Coronary artery (tissue), 2 donors: ENCODE measurements at places on chromosomes 5 and 9.

GRCh38 chr5:156624686-156625085 lies 225.4 kb upstream of the PPP1R2B start:
- DNase-seq, result no peak

- DNase-seq, result no peak
Measured at GRCh38 chr5:11903121-11903613, 1.1 kb downstream of the CTNND2 start.

DNA sequence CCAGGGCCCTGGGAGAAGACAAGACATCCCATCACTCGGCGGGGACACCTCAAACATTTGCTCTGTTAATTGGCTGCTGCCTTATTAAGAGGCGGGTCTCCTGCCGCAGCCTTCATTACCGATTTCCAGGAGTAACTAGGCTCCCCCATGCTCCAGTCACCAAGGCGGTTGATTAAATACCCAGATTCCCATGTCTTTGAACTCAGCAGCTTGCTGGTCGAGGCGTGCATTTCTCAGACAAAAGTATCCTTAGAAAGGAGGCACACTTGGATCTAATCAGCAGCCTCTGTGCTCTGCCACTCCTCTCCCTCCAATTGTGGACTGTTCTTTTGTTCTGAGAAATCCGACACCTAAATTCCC lies 228.8 kb downstream of the FSTL4 start:
- DNase-seq, result peak; percentile 47

GRCh38 chr9:23830929-23831730 lies 5.1 kb upstream of the ELAVL2 start:
- DNase-seq, result no peak

- DNase-seq, result no peak
Measured at GRCh38 chr9:17613758-17614157, 34.9 kb downstream of the SH3GL2 start.

DNA sequence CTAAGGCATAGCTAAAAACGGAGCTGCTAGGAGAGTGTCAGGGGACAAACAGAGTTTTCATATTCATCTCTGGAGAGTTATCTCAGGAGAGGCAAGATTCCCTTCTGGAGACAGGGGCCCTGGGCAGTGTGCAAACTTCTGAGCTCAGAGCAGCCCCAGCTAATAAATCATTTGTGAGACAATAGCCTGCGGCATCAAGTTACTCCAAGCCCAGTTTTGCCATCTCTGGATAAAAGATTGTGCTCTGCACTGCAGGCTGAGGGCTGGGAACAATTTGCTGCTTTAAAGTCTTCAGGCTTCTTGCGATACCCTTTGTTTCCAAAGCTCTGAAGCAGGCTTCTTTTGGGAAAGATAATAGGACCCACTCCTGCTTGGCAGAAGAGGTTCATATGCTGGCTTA lies 164.3 kb upstream of the BRINP1 start:
- no peak for DNase-seq

DNA sequence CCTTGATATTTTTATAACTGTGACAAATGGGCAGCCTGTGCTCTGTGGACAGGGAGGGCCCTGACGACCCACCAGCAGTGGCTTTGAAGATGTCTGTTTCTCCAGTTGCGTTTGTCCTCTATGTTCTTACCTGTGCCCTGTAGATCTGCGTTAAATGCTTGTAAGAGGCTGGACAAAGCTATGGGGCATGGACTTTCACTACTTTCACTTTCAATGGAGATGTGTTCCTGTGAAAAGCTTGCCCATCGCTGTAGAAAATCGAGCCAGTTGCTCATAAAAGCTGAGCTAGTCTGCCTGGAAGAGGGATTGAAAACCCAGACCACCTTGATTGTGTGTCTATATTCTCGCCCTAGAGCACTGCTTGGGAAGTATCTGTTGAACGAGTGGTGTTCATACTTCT lies 74.1 kb downstream of the PSAT1 start:
- DNase-seq, result no peak

GRCh38 chr5:14209222-14209822 lies 66.2 kb downstream of the TRIO start:
- DNase-seq, result no peak

GRCh38 chr5:135944967-135945560 lies 9.7 kb downstream of the LECT2 start:
- DNase-seq, result no peak

DNA sequence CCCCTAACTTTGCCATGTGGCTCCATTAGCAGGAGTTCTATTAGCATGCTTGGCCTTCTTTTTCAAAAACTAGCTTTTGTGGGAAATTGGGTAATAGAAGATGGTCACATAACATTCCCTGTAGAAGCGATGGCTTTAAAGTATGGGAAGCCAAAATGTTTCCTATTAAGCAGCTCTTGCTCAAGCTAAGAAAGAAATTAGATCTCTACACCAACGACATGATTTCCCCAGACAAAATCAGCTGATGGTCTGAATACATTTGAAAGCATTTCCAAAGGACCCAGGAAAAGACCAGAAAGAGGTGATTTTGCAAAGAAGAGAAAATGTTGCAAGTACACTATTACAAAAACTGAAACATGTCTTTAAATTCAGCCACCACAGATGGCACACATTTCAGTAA lies 4.8 kb upstream of the NFIL3 start:
- no peak for DNase-seq

GRCh38 chr9:86042199-86042978 lies 57.0 kb downstream of the GOLM1 start:
- no peak for DNase-seq

DNA sequence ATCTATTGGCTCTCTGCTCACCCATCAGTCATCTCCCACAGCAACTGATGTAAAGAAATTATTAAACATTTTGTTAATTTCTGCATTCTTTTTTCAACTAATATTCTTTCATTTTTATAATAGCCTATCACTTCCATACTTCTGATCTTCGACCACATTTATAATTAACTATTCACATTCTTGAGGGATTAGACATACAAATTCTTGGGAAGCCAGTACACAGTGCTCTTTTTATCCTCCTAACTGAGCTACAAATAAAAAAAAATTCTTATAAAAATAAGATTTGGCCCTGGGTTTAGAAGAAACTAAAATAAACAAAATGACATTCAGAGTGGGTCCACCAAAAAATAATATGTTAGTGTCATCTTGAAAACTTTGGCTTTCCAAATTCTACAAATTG lies 103.7 kb upstream of the ITGA1 start:
- DNase-seq, result no peak

DNA sequence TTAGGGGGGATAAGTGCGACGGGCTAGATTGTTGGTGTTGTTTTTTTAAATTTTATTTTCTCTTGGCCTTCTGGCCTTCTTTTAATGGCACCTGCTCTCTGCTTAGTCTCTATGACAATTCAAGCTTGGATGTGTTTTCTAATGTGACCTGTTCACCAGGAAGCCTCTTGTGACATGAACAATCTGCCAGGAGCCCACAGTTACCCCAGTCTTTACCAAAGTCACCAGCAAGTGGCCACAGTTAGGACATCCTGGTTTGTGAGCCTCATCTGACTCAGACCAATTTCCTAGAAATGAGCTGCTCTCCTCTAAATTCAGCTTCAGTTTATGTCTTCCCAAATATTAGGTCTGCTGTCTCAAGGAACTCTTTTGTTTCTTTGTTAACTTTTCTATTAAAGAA lies 135.8 kb downstream of the TLE4 start:
- no peak for DNase-seq

DNA sequence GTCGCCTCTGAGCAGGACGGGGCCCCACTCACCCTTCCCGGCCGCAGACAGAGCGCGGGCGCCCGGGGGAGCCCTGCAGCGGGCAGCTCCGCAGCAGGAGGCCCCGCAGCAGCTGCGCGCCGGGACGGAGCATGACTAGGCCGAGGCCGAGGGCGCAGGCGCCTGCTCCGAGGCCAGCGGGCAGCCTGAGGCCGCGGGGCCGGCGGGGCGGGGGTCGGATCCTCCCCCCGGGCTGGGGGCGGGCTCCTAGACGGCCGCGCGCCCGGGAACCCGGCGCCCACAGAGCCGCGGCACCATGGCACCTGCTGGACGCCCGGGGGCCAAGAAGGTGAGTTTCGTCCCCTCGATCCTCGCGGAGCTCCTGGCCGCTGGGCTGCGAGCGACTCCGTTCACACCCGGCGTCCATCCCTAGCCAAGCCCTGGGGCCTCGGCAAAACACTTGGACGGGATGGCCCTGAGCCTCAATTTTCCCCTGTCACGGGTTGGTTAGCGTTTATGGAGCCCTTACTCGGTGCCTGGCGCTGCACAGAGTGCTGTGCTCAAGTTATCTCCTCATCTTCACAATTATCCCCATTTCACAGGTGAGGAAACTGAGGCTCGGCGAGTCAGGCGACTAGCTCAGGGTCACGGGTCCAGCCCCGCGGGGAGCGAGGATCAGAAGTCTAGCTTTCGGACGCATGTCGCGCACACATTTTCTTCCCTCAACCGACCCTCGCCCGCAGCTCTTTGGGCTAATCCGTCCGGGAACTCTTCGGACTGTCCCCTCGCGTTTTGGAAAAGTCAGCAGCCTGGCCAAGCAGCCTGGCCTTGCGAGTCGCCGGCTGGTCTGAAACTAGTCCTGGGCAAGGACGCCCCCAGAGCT lies at the start of the genes BHMT2 and DMGDH:
TSS of gene BHMT2 (plus strand) at position 280 of the 862 bp plus-strand sequence. CDS start at position 296, 16 bp downstream.
TSS of gene DMGDH (minus strand) at position 187 of the 862 bp plus-strand sequence. CDS start at position 133, 54 bp downstream.
- no peak for DNase-seq

DNA sequence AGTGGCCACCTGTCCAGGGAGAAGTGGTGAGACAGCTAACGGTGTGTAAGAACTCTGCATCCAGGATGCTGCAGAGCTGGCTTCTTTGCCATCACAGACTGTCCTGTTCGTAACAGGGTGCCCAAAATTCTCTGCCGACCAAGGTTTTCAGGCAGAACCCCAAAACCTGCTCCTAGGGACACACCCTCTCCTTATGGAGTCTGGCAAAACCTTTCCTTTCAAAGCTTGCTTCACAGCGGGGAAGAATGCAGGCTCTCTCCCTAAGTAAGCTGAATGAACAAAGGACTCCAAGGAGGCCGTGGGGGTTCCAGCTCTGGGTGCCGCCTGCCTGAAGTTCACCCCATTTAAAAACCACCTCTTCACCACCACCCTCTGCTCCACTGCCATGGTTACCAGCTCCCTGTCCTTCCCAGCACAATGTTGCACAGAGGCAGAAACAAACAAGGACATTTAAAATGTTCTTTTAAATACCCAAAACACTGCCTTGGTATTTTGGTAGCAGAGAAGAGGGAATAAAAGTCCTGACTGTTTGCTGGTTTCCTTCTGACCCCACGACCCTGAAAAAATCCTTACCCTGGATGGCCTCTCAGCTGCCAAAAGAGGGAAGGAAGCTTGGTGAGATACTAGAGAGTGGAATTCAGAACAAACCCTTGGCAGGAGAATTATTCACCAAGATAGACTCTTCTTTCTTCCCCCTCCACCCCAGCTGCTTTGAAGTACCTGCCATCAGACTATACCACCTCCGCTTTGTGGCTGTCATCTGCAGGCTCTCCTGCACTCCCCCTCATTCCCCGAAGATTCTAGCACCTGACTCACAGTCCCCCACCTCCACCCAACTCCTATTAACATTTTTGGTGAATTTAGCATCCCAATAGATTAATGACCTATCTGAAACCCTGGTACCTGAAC lies 7.1 kb upstream of the KLF9 start:
- DNase-seq, result no peak

GRCh38 chr5:98069876-98070512 lies 703.5 kb upstream of the RGMB start:
- no peak for DNase-seq

GRCh38 chr5:176948458-176948857 lies 49.3 kb upstream of the HK3 start:
- no peak for DNase-seq

GRCh38 chr9:133771486-133772482 lies 33.6 kb upstream of the SARDH start:
- peak; percentile 62 for DNase-seq

- no peak for DNase-seq
Measured at GRCh38 chr9:87122947-87123685, 175.8 kb upstream of the GAS1 start.

GRCh38 chr9:136584401-136584932 lies 38.6 kb upstream of the NOTCH1 start:
- DNase-seq, result no peak

DNA sequence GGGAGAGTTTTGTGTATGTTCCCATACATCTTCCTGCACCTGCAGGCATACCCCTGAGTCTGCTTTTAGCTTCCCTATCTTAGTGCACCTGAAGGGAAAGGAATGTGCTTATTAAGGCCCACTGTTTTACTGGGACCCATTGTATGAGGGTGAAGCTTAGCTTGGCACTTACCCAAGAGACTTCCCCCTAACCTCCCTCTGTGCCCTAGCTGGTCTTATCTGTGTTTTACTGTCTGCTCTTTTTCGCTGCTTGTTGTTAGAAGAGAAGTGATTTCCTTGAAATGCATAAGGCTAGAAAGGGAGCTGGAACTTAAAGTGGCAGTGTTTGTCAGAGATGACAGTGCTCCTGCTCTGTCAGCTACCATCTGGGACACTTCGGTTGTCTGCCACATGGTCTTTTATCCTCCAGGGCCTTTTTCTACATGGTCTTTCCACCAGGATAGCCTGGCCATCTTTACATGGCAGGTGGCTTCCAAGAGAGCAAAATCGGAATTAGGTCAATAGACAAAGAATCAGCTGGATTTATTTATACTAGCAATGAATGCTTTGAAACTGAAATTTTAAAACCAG lies 122.5 kb upstream of the SLC44A1 start:
- no peak for DNase-seq

GRCh38 chr5:158451203-158451992 lies 592.5 kb upstream of the CLINT1 start:
- DNase-seq, result no peak

GRCh38 chr5:171946000-171946781 lies 60.2 kb downstream of the FBXW11 start:
- no peak for DNase-seq

- no peak for DNase-seq
Measured at GRCh38 chr5:149757197-149757947, 27.3 kb downstream of the PPARGC1B start.

GRCh38 chr5:32482193-32482592 lies 37.7 kb upstream of the ZFR start:
- no peak for DNase-seq

GRCh38 chr9:87944682-87945081 lies 26.9 kb downstream of the SPATA31C1 start:
- DNase-seq, result no peak

DNA sequence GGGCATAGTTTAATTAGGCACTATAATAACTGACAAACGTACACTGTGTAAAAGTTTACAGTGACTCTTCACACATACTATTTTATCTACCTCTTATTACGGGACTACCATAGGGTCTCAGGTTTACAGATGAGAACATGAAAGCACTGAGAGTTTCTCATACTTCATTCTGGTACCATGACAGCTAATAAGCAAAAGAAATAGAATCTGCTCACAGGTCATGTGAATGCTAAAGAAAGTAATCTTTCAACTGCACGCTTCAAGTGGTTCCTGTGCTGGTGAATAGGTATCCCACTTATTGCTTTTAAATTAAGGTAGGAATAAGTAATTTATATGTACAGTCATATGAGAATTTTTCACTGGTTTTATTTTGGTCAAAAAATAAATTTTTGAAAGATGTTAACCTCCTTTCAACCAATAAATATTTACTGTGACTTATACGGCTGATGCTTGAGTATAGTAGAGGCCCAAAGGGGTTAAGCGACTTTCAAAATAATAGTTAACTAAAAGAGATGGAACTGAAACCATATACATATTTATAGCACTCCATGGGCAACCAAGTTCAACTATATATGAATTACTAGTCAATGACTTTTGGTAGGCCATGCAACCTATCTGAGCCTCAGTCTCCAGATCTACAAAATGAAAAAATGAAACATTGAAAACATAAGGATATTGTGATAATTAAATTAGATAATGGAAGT lies 8.1 kb downstream of the CDKN2A start:
- DNase-seq, result no peak
